ENCODE measurements at places on chromosomes 7 and 10.

GRCh38 chr7:98294798-98295382, 13.4 kb downstream of the BRI3 start:
- peak; percentile 76 for DNase-seq

GRCh38 chr7:20513341-20513740, 102.1 kb upstream of the ABCB5 start:
- no peak for DNase-seq

DNA sequence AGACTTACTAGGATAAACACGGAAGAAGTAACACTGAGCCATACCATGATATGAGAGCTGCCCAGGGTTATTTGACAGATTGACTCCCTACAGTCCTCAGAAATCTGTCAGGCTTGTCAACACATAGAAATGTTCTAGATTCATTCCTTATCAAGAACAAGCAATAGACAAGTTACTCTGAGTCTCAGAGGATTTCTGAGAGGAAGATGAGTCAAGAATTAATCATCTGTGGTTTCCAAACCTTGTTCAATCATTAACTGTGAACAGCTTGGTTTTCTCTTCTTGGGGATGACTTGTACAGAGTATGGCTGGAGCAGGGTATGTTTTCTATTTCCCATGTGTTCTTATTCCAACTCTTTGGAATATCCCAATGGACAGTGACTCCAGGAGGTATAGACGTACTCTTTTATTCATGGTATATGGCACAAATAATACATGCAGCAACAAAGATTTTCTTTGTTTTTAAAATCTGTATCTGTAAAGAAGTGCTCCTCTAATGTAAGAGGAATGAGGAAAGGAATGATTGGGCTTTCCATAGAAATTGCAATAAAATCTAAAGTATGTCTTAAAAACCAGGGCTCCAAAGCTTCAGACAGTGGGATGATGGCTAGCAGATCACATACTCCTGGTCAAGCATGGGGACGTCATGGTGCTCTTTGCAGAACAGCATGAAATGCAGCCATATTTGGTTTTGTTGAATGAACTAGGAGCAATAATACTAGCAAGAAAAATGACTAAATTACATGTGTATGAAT, 11.9 kb upstream of the SFR1 start:
- no peak for DNase-seq

DNA sequence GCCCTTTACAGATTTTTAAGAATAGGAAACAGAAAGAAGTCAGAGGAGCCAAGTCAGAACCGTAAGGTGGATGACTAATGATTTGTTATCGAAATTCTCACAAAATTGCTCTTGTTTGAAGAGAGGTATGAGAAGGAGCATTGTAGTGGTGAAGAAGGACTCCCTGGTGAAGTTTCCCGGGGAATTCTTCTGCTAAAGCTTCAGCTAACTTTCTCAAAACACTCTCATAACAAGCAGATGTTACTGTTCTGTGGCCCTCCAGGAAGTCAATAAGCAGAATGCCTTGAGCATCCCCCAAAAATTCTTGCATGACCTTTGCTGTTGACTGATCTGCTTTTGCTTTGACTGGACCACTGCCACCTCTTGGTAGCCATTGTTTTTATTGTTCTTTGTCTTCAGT, 152.9 kb downstream of the HGF start:
- DNase-seq, result no peak

DNA sequence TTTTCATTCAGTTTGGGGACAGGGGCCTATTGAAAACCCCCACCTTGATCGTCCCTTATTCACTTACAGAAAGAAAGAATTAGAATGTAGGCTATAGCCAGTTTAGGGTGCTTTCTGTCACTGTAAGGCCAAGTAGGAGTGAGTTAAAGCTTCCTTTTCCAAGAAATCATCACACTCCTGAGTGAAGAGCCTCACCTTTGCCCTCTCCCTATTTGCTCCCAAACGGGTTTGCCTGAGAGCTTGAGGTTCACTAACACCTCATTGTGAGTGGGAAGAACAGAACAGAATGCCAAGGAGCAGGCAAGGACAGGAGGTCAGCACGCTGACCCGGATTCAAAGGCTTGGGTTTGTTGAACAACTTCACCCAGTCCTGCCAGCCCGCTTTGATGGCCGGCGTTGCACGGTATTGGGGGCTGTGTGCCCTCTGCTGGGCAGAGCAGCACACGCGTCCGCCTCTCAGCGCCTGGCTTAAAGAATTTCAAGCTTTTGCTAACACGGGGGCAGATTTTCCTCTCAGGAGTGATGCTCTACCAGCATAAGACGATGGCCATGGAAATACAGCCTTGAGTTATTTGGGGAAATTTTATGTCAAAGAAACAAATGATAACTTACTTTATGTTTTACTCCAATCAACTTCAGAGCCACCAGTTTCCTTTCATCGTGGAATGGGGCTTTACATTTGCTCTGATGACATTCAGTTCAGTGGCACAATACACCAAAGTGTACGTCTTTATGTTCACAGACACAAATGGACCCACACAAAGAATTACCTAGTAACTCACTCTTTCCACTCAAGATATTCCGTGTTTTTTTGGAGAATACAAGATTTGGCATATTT, 470.0 kb downstream of the SUGCT start:
- peak; percentile 65 for DNase-seq

GRCh38 chr7:112118581-112119566, 87.3 kb downstream of the DOCK4 start:
- no peak for DNase-seq

DNA sequence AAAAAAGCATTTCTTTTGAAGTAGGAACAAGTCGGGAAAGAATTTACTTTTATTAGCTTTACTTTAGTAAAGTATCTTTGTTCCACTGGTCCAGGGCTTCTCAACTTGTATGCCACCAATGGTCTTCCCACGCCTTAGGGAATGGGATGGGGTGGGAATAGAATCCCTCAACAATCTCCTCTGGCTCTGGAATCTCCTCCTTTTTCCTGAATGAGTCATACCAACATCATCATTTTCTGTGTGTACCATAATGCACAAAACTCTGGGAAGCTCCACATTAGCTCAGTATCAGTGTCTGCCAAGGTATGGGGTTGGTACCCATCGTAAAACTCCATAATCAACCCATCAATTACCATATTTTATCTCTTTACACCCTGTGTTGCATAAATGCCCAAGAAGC, 159.4 kb upstream of the BMPER start:
- DNase-seq, result no peak

- DNase-seq, result peak; percentile 85
Observed at GRCh38 chr7:43758822-43759683, 573 bp downstream of the BLVRA start.

GRCh38 chr7:152617056-152617455, 58.9 kb downstream of the XRCC2 start:
- DNase-seq, result no peak

GRCh38 chr7:40303996-40304395, 169.2 kb downstream of the SUGCT start:
- DNase-seq, result no peak

DNA sequence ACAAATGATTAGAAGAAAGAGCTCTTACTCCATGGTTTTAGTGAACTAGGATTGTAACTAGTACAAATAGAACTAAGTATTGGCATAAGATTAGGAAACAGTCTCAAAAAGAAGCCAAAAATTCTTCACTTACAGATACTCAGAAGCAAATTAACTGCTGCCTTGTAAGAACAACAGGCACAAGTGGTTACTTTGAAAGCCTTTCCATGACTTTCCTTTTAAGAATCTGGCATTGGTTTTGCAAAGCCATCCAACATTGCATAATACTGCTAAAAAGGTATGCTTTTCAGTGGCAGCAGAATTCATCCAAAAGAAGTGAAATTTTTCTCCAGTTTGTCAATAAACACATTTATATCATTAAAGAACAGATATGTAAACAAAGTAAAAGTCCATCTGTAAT, 126.8 kb upstream of the ODAD2 start:
- no peak for DNase-seq

DNA sequence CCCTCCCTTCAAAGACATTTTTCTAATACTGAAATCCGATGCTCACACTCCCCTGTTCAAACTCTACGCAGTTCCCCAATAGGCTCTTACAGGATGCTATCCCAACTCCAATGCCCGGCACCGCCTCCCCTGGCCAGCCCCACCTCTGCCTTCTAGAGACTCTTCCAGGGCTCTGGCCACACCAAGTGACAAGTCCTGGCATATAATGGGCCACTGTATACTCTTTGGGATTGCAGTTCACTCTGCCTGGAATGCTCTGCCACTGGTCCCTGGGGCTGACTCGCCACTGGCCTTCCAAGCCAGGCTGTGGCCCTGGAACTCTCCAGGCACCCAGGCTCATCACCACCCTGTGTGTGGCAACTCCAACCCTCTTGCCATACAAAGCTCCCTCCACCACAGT, 3.1 kb upstream of the BRI3 start:
- DNase-seq, result no peak

DNA sequence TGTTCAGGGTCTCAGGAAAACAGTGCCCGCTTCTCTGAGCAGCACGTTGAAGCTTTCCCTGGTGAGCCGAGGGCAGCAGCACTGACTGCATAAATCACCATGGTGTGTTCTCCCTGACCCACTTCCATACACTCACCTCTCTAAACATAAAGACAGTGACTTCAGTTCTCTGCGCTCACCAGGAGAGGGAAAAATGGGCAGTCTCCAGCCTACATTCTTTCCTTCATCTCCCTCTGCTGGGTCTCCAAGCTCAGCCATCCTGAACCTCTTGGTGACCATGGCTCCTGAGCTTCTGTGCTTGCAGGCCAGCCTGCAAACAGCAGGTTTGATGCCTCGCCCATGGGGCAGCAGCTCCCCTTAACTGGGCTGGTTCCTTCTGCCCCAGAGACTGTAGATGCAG, 236.6 kb upstream of the ZNF32 start:
- DNase-seq, result no peak

DNA sequence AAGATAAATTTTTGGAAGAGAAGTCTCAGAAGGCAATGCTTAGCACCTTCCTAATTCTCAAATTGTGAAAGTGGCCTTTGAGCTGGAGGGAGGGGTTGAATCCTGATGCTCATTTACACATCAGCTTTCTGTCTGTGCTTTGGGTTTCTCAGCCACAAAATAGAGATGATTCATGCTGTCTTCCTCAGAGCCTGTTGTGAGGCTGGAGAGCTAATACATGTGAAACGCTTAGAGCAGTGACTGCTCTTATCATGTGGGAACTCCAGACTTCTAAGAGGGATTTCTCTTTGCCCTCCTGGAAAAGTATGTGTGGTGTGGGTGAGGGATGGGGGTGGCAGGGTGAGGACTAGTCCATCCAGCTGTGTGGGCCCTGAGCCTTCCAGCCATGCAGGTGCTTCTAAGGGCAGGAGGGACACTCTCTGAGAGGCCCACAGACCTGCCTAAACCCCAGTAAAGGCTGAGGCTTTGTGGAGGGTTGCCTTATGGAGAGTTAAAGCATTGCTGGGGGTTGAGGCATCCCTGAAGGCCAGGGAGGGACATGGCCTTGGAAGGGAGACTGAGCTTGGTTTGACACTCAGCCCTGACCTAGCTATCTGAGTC, 4.8 kb upstream of the EVX1 start:
- no peak for DNase-seq

GRCh38 chr7:70360557-70360956, 762.3 kb downstream of the AUTS2 start:
- DNase-seq, result no peak

- DNase-seq, result no peak
Observed at GRCh38 chr10:119772334-119772733, 46.5 kb downstream of the INPP5F start.

GRCh38 chr7:26618449-26618848, 245.9 kb downstream of the SKAP2 start:
- peak; percentile 46 for DNase-seq

DNA sequence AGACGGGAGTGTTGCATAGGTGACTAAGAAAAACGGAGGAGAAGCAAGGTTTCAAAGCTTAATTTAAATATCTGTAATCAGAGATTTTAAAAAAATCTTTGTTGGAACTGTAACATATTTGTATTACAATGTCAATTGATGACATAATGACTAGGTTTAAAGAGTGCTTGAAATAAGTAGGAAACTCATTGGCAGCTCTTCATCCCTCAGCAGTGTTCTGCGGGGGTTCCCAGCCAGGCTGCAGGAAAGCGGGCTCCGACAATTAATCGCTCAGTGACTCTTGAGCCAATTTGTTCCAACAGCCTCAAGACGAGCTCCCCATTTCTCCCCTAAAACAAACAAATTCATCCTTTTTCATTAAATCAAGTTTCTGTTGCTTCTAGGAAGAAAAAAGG, 22.6 kb downstream of the CPXM2 start:
- DNase-seq, result no peak

GRCh38 chr7:143884969-143885559, 16.9 kb downstream of the TCAF1 start:
- DNase-seq, result peak; percentile 92

GRCh38 chr7:25928549-25929330, 223.3 kb upstream of the NFE2L3 start:
- no peak for DNase-seq

GRCh38 chr10:116247691-116248090, 25.3 kb downstream of the GFRA1 start:
- DNase-seq, result no peak

GRCh38 chr7:23357190-23358093, 58.3 kb downstream of the MALSU1 start:
- DNase-seq, result peak; percentile 20

- DNase-seq, result no peak
Observed at GRCh38 chr7:137967143-137968018, 34.5 kb downstream of the CREB3L2 start.

DNA sequence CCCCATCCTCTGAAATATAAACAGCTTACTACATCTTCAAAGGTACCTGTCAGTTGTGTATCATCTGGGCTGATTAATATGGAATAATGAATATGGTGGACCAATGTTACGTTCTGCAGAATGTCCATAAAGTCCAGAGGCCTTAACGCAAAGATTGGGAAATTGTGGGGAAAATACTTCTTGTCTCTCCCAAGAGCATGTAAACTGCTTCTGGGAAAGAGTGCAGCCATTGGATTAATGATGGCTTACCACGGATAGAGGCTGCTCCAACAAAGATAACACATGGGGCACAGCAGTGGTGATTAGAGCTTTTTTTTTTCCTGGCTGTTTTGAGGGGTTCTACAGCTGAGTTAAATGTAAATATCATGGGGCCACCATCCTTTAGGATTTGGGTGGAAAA, 340.4 kb upstream of the AKR1E2 start:
- DNase-seq, result no peak

DNA sequence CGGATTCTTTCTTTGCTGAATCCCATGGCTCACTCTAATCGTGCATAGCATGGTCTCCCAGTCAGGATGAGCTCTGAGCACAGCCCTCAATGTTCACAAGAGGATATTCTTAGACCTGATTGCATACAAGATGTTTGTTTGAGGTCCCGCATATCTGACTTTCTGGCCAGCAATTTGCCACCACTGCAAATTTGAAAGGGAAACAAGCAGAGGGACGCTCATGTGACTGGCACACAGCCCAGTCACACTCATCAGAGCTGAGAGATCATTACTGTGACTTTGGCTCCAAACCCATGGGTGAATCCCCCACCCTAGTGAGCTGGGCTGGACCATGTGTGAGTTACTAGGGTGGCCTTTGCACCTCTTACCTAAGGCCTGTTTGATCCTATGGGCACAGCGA, 9.9 kb downstream of the TAS2R41 start:
- no peak for DNase-seq

Measured in retina (tissue), 1 donor.